Esophagus mucosa (tissue), 1 donor: ENCODE measurements at places on chromosomes 11 and 22. TPM values are rescaled to one million over a fixed set of nuclear protein-coding genes. Genes with fewer than 3 reads are reported as not detected.

BBOX1 gene
- total RNA-seq = 13.7 TPM

MS4A7 gene
- 1.4 TPM for total RNA-seq

OR5A1 gene
- total RNA-seq = not detected

CRYBB1 gene
- total RNA-seq = not detected

GRCh38 chr11:41878095-41878494 lies 418.6 kb upstream of the LRRC4C start:
- no peak for ATAC-seq

- ATAC-seq = no peak
These were observed 45.5 kb upstream of the NARS2 start for GRCh38 chr11:78620159-78620558.

DNA sequence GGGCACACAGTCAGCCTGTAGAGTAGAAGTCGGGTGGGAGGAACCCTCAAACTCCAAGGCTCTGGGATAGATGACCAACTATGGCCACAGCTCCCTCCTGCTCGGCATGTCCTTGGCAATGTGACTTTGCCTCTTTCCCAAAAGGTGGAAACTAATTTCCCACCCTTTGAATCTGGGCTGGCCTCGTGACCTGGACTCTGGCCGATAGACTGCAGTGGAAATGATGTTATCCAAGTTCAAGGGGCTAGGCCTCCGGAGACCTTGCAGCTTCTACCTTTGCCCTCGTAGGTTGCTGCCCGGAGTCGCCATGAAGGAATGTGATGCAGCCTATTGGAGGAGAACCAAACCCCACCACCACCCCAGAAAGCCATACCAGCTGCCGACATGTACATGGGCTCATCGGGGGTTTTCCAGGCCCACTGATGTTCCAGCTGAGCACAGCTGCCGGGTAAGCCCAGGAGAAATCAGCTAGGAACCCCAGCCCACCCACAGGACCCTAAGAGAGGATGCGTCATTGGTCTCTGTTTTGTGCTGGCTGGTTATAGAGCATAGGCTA lies 30.4 kb downstream of the KCNJ4 start:
- no peak for ATAC-seq

DNA sequence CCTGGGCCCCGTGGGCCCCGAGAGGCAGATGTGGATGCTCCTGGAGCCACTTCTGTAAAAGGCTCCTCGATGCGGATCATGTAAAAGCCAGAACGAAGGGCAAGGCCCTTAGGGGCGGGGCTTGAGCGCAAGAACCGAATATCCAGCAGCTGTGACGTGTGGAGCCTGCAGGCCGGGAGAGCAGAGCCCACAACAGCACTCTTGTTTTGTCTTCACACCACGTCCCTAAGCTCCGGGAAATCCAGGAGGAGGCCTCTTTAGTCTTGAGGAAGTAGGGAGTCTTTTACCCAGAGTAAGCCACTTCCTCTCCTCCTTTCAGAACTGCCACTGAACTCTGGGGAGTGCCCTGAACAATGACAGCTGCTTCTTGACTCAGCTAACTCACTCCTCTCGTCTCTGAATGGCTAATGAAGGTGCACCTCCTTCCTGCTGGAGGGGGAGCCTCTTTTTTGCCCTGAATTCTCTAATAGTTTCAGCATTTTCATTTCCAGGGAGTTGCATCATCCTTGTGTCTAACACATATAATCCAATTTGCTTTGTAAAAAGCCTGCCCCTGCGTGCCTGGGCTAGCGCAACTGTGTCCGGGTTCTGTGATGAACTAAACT lies 12.5 kb downstream of the L3MBTL2 start:
- ATAC-seq = peak; percentile 94

- no peak for ATAC-seq
These were observed 61.6 kb downstream of the METTL15 start for GRCh38 chr11:28169816-28170215.

- ATAC-seq = no peak
These were observed 1164.7 kb downstream of the LRRC4C start for GRCh38 chr11:40294741-40295140.
